ENCODE measurements at places on chromosomes 2 and 18.
A peak's percentile ranks its signal among the peaks of the same experiment; 100 is the strongest.

DNA sequence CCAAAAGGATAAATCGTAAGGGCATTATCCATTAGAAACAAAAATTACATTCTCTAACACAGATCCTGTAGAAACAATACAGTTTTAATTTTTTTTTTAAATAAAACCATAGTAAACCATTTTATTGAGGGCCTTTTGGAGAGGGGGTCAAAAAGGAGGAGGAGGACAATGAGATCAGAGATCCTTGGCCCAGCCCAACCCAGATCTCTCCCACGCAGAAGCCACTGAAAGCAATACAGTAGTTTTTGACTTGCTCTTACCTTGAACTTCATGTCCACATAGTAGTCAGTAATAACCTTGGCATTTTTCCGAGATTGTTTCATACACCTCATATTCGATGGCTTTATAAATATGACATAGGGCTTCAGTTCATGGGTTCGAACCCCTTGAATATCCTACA, 4.1 kb upstream of the TMEM237 start:
- no peak for DNase-seq

- no peak for DNase-seq
Observed at GRCh38 chr2:240672076-240672700, 10.5 kb downstream of the AQP12B start.

DNA sequence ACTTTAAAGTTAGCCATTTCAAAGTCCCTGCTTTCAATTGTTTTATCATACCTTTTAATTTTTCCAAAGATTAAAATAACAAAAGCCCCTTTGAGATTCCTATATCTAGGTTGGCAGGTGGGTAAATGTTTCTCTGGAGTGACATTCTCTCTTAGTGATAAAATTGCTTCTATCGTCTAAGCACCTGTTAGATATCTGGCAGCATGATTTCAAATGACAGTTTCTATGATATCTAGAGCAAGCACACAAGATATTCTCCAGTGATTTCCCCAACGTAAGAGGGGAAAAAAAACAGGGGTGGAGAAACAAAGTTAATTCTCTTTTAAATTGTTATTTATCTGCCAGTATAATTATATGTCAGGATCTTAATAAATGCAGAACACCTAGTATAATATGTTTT, 610.2 kb downstream of the DSC3 start:
- DNase-seq = no peak

DNA sequence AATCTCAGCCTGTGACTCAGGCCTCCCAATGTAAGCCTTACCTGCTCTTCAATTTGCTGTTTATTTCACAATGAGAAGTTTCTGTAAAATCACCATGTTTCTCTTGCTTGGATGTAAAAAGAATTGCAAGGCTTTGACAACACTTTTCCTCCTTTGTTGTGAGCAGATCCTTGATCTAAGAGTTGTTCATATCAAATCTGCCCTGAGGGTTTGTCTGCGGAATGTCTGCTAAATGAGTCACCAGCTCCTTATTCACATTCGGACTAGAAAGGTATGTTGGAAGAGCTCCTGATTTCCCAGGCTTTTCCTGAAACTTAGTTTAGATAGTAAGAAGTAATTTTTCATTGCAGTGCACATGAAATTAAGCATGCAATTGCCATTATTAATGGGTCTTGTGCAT, 268.2 kb upstream of the TCF4 start:
- DNase-seq = no peak

DNA sequence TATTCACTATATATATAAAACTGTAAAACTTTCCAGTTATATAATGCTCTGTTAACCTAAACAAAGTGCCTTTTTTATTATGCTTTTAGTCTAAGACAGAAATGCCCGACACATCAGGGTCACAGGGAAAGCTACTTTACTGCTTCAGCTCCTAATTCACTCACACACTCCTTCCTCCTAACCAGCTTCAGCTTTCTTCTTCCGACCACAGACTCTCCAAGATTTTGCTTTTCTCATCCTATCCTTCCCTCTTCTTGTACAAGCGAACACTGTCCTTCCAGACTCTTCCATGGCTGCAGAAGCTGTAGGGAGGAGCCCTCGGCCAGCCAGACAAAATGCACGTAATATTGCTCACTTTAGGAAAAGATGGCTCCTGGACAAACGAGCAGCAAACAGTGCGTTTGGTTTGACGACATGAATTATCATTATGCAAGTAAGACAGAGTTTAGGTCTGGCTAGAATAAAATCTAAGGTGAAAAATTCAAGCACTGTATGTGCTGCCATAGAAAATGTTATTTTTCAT, 47.5 kb upstream of the HNRNPA3 start:
- DNase-seq = peak; percentile 17

Measured in CD4-positive, alpha-beta T cell treated with Interleukin-4 for 1 hour (primary cell).